PC-3 (cell line): ENCODE measurements at places on chromosomes 5 and 9.
A peak's percentile ranks its signal among the peaks of the same experiment; 100 is the strongest.

GRCh38 chr5:179862296-179862695 lies 3.7 kb upstream of the MRNIP start:
- no peak for DNase-seq

DNA sequence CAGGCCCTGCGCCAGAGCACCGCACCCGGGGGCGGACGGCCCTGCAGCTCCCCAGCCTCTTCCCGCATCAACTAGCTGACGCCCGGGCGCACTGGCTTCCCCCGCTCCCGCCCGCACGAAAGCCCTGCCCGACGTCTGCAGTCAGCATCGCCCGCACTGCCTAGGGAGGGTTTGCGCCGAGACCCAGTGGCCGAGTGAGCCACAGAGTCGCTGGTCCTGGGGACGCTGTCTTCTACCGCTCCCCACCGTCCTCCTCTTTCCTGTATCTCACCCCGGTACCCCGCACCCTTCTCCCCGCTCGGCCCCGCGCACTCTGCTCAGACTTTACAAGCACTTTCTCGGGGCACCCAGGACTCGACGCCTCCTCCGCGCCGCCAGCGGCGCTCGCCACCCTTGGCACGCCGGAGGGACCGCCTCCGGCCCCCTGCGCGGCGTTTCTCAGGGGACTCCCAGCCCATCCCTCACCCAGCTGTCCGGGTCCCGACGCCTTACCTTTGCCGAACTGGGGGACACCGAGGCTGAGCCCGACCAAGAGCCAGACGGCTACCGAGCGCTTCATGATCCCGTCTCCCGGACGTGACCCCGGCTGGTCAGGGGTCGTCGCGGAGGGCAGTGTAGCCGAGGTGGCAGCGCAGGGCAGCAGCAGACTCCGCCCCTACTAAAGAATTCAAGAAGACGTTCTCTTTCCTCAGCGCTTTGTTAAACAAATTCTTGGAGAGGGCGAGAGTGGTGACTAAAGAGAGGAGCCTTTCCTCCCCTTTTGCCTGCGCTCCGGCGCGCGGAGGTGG lies 670 bp downstream of the EDIL3 start:
- DNase-seq = peak; percentile 53

DNA sequence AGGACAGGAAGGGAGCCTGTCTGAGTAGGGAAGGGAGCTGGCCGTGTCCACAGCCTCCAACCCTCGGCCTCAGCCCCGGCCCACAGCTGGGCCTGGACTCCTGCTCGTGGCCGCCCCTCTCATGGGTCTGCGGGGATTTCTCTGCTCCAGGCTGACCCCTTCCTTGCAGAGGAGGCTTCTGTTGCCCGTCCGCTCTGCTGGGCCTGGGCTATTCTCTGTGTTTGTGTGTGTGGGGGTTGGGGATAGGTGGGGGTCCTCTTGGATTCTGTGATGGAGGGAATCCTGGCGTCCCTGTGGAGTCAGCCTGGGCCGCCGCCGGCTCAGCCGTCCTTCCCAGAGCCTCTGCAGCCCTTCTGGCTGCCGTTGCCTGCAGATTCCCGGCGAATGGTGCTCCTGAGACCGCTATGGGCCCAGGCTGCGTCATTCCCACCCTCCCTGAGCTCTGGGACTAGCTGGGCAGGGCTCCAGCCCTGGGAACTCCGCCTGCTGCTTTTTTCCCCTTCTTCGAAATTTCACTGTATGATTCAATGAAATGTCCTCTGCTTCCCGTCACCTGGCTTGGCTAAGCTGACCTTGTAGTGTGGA lies 64.2 kb downstream of the FGF18 start:
- no peak for DNase-seq

GRCh38 chr5:73652391-73652790 lies 26.4 kb downstream of the ARHGEF28 start:
- peak; percentile 70 for DNase-seq

- DNase-seq = peak; percentile 15
These were observed 63.0 kb downstream of the TSSK1B start for GRCh38 chr5:113371721-113372196.

DNA sequence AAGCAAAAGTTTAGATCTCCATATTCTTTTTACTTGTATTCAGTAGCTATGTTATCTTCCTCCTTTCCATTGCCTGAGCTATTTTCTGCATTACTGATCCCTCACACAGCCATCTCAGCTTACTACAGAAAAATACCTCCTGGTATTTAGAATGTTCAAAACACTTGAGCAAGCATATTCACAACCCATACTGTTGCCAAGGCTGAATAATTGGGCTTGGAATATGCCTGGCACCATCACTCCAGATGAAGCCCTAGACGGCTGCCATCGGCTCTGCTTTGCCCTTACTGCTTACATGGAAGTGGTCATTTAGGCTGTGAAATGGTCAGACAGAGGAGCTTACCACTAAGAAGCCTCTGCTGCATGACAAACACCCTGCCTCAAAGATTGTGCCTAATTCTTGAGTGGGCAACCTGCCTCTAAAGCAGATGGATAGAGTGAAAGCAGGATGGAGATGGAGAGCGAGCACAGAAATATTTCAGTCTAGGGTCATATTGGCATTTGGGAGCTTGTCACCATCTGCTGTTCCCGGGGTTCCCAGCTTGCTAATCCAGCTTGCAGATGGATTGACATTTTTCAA lies 92.5 kb upstream of the TAS2R1 start:
- DNase-seq = no peak

- DNase-seq = no peak
These were observed 1.2 kb upstream of the GARIN3 start for GRCh38 chr5:157167214-157167621.

GRCh38 chr9:83570359-83570758 lies 32.2 kb upstream of the FRMD3 start:
- peak; percentile 4 for DNase-seq

DNA sequence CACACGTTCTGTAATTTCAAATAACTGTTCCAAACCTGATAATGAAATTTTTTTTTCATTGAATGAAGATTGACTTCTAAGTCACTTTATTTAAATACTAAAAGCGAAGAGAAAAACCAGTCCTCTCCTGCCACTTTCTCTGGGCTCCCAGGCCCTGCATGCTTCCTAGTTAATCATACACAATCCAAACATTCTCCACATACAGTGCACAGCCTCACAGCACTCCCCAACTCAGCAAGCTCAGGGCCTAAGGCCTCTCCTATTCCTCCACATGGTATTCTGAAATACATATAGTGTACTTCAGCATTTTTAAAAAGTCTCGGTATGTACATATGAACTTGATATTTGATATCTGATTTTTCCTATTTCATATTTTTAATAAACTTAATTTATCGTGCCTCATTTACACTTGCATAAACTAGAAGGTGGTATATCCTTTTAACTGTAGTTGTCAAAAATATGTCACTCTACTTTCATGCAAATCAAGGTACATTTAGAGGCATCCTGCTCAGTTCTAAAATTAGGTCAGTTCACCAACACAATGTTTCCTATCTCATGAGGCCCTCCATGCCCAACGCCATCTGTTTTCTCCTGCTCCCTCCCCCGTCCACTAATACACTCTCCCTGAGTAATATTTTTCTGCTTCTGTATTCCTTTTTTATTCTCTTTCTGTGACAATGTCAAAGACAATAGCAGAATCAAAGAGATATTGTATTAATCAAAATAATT lies 206.7 kb downstream of the ARRDC3 start:
- DNase-seq = no peak

- DNase-seq = no peak
These were observed 407.4 kb downstream of the HCN1 start for GRCh38 chr5:45288746-45289145.

- DNase-seq = no peak
These were observed 6.4 kb upstream of the ST6GALNAC6 start for GRCh38 chr9:127905788-127906191.

DNA sequence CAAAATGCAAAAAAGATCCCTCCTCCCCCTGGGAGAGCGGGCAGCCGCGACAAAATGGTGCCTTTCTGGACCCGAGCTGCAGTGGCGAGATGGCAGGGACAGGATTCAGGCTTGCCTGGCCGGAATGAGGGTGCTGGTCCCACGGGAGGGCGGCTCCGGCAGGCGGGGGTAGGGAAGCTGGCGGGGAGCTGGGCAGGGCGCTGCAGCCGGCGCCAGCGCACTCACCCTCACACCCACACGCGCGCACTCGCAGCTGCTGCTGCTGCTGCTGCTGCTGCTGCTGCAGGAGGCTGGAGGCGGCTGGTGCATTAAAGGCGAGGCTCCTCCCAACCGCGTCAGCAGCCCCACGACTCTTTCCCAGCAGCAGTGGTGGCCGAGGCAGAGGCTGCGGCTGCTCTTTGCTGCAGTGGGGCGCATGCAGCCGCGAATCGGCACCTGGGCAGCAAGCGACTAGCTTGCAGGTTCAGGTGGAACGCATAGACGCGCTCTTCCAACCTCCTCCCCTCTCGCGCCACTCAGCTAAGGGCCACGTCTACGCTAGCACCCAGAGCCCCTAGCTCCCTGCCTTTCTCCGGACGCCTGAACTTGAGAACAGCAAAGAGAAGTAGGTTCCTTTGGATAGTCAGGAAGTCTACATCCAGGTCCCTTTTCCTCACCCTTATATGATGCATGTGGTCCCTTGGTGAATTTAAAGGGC lies at the start of gene PPP2R2B:
Gene PPP2R2B (minus strand): TSS at position 282 of the 697 bp plus-strand sequence.
- peak; percentile 17 for DNase-seq

DNA sequence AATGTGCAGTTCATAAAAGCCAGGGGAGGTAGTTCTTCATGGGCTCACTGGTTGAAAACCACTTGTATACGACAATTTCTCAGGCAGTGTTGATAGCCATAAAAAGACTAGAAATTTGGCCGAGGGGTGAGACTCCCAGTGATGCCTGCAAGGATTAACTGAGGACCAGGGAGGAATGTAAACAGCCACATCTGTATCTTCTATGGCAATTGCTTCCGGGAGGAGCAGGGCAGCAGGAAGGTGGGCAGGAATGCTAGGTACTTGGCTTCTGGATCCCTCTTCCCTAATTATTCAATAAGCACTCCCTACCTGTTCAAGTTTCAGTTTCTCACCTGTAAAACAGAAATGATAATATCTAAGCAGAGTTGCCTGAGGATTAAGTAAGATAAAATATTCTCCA lies 45.4 kb downstream of the TMEM232 start:
- no peak for DNase-seq

DNA sequence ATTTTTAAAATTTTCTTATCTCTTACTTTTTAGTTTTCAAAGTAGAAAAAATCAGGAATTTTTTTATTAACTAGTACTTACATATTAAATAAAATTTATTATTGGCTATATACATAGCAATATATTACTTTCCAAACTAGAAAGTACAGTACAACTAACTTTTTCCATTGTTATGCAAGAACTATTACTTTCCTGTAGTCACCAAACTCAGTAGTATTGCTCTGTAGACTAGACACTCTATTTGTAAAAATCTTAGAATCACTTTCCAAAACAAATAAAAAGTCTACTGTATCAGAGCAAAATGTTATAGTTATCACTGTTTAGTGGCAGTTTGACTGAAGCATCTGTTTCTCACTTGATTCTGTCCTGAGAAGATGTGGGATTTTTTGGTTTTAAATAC lies 55.3 kb upstream of the MACIR start:
- DNase-seq = no peak

GRCh38 chr9:14238079-14238478 lies 75.9 kb downstream of the NFIB start:
- DNase-seq = peak; percentile 68

DNA sequence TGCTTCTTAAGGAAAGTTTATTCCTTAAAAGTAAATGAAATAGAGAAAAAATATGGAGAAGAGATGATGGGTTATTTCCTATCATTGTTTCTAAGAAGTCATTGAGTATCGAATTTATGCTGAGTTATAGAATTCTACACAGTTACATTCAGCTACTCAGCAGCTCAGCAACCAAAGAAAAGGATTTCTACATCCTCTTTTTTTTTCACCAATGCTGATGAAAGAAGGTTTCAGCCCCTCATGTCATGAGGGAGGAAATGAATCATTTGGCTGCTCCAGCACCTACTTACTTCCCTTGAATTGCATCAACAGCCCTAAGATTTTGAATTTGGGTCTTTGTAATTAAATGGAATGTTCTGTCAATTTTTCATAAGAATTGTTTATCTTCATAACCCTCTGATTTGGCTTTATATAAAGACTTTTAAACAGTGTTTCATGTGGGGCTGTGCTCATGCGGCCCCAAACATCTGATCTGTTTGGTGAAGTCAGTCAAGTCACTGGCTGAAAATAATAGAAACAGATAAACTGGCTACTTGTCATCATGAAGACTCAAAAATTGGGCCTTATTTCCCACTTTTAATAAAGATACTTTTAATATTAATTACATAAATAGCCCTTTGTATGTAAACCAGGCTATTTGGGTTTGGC lies 18.5 kb upstream of the SNX2 start:
- DNase-seq = peak; percentile 42

GRCh38 chr5:134271059-134271458 lies 45.2 kb upstream of the PPP2CA start:
- DNase-seq = no peak

GRCh38 chr5:77218263-77218662 lies 7.8 kb downstream of the PDE8B start:
- peak; percentile 29 for DNase-seq

- peak; percentile 30 for DNase-seq
These were observed 102.2 kb downstream of the APTX start for GRCh38 chr9:32899181-32899580.

GRCh38 chr9:22044583-22044982 lies 35.5 kb upstream of the CDKN2B start:
- peak; percentile 82 for DNase-seq

- no peak for DNase-seq
These were observed 100.6 kb downstream of the HACD4 start for GRCh38 chr9:20930836-20931235.

DNA sequence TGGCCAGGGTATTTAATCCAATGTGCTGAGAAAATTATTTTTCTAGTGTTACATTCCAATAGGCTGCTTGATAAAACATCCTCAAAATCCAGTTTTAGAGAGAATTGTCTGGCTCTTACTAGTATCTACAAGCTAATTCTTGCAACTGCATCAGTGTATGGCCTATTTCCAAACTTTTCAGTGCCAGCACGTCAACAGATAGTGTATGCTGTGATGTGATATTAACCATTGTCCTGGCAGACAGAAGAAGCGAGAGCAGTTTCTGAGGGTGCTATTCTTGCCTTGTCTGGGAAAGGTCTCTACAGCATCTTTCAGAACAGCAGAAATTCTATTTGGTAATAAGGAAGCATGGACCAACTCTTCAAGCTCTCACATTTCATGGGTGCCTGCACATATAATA lies 174.2 kb upstream of the CDH12 start:
- no peak for DNase-seq
